Smooth muscle cell of the umbilical artery (primary cell): ENCODE measurements at places on chromosomes 12 and 14. TPM values are rescaled to one million over a fixed set of nuclear protein-coding genes. Genes with fewer than 3 reads are reported as not detected.

The PRB2 gene
- total RNA-seq, result not detected in 2 replicates

The GZMB gene
- total RNA-seq, result not detected in 2 replicates

The ZNF385A gene
- 1.5 and 2.6 TPM in 2 replicates for total RNA-seq

The LLPH gene
- total RNA-seq, result 5.6 and 16.1 TPM in 2 replicates

The KLRC3 gene
- not detected in 2 replicates for total RNA-seq

The LRCOL1 gene
- 0.18 TPM in 1 of 2 replicates, not detected in the other for total RNA-seq

The PLEKHD1 gene
- total RNA-seq, result not detected in 2 replicates

The CDCA3 gene
- 2.1 and 8.1 TPM in 2 replicates for total RNA-seq

The TRIM9 gene
- total RNA-seq, result under 0.01 and 0.14 TPM in 2 replicates

The MIP gene
- not detected in 2 replicates for total RNA-seq

The KCNMB4 gene
- 2.7 and 3.0 TPM in 2 replicates for total RNA-seq
